ENCODE measurements at places on chromosomes 7 and 10.

GRCh38 chr7:83672157-83672556 lies 23.2 kb upstream of the SEMA3E start:
- DNase-seq: no peak

DNA sequence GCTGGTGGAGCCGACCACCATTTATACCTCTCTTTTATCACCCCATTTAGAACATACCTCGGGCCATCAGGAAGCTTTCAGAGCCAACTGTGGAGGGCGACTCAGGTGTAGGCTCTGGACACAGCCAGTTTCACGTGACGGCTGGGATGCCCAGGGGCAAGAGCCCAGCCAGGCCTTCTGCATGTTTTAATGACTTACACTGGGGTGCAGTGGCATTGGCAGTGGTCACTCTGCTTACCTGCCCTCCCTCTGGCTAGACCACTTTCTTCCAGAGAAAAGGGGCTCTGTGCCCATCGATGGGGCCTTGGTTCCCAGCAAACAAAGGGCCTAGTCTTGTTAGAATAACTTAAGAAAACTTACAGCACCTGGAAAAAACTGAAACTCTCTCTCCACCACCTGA lies 50.0 kb downstream of the PNLIPRP2 start:
- no peak for DNase-seq

- peak; percentile 23 for DNase-seq
Observed at GRCh38 chr10:12500381-12501303, 151.3 kb downstream of the CAMK1D start.

- no peak for DNase-seq
Observed at GRCh38 chr7:84447636-84448293, 253.2 kb upstream of the SEMA3A start.

DNA sequence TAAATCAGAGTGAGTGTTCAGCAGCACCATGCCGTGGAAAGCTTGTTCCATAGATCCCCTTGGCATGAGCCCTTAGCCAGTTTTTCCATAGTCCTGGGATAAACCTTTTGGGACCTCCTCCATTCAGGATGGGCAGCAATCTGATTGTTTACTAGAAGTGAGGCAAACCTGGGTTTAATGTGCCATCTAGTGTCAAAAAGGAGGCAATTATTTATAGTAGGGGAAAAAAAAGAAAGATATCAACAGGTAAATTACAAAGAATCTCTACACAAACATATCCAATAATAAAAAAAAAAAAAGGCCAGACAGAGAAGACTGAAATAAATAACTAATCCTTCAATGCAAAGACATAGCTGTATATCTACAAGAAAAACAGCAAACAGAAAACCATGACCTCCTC lies 229.0 kb upstream of the STK17A start:
- DNase-seq: no peak
